CD8-positive, alpha-beta memory T cell (primary cell): ENCODE measurements at places on chromosomes 13 and 19. TPM values are rescaled to one million over a fixed set of nuclear protein-coding genes. Genes with fewer than 3 reads are reported as not detected.

DNA sequence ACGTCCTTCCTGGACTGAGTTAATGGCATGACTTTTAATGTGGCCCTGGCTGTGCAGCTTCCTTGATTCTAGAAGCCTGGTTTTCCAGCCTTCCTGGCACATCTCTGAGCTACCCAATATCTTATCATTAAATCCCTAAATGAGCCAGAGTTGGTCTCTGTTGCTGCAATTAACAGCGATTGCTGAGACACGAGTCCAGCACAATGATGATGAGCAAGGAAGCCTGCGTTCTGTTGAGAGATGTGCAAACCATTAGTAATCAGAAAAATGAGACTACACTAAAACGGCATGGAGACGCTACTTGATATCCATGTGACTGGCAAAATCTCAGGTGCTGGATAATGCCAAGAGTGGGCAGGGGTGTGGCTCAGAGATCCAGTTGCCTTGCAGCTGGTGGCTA, 26.2 kb downstream of the GPR42 start:
- DNase-seq, result no peak

DNA sequence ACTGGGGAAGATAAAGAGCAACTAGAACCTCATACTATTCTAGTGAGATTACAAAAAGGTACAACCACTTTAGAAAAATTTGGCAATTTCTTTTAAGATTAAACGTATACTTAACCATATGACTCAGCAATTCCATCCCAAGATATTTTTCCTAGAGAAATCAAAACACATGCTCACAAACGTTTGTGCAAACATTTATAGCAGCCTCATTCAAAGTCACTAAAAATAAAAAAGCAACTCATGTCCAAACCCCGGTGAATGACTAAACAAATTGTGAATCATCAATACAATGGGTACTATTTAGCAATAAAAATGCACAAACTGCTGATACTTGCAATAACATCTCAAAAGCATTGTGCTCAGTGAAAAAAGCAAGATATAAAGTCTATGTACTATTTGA, 121.5 kb downstream of the FRY start:
- DNase-seq, result no peak

DNA sequence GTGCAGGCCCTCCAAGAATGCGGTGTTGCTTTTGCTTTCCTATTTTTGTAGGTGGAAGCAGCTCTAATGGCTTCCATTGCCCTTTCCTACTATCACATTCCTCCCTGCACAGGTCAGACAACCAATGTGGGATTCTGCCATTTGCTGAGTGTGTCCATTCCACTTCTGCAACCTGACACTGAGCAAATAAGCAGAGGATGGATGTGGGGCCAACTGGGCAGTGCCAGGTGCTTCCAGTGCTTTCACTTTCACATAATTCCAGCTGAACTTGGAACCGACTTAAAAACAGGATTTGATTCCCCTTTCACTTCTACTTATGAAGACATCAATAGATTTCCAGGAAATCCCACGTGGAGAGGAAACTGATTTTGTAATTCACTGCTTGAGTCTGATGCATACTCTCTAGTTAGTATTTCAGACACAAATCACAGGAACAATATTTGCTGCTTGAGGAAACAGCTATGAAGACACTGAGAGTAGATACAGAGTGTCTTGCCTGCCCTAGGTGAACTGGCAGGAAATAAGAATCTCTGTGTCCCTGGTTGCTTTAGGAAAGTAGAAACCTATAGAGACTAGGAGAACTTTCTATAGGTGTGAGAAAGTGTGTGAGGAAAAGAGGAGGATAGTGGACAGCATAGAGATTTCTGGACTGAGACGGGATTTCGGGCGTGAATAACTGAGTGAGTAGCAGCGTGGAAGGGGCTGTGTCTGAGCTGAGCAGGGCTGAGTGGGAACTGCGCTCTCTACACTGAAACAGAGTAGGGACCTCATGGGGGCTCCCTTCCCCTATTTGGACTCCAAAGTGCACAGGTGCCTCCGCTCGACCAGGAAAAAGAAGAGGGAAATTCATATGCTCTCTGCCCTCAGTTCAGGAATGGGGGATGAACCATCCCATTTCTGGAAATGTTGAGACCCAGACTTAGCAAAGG, 22.5 kb downstream of the LGALS16 start:
- DNase-seq, result no peak

GRCh38 chr13:110592665-110593064, 22.7 kb upstream of the NAXD start:
- DNase-seq, result no peak

Gene ZNF441
- total RNA-seq, result 6.4 TPM

- no peak for DNase-seq
Measured at GRCh38 chr13:31625115-31625514, 114.2 kb upstream of the RXFP2 start.

DNA sequence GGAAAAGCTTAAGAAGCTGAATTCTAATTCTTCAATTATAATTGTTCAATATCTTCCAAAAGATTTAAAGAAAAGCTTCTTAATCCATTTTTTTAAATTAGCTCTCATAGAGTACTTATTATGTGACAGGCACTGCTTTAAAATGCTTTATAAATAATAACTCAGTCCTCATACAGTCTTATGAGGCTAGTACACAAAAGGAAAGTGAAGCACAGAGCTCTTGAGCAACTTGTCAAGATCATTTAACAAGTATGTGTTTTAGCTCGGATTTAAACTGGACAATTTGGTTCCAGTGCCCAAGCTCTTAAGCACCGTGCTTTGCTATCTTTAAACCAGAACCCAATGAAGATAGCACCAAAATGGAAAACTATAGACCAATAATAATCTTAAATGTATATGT, 106.1 kb downstream of the DHRS12 start:
- DNase-seq, result no peak

DNA sequence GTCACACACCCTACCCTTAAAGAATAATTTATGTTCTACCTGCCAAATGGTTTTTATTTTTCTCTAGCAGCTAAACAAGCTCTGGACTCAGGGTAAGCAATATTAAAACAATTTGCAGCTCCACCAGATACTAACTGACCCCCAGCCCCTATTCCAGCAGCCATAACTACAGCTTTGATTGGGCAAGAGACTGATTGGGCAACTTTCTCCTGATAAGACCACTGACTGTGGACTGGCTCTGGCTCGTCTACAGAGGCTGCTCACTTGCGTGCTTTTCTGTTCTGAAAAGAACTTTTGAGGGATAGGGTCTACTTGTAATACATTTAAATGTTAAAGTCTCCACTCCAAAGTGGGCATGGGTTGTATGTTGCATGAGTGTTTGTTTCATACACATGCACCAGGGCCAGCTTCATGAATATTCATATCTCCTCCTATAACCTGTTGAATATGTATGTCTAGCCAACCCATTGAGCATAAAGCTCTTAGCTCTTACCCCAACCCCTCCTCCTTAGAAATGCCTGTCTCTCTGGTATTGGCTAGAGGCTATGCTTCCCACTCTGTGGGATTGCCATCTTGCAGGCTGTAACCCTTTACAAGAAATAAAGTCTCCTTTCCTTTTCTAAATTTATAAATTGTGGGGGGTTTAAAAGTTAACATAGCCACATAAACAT, 19.9 kb downstream of the OR7A5 start:
- DNase-seq, result no peak

Gene FAM124A
- total RNA-seq, result 0.13 TPM

DNA sequence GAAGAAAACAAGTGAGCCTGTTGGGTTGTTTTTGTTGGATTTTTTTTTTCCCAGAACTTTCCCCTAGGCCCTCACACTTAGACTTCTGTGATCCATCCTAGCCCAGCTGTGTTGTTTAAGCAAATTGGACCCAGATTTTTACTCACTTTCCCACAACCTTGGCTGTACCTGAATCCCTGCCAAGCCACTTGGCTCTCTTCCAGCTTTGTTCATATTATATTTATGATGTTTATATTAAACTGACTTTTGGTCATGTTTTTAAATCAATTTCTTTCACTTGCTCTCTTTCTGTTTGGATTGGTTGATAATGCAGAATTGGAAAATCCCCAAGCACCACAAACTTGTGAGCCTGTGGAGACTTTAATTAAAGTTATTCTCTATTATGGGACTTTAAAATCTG, 16.6 kb downstream of the OLFM4 start:
- DNase-seq, result no peak

DNA sequence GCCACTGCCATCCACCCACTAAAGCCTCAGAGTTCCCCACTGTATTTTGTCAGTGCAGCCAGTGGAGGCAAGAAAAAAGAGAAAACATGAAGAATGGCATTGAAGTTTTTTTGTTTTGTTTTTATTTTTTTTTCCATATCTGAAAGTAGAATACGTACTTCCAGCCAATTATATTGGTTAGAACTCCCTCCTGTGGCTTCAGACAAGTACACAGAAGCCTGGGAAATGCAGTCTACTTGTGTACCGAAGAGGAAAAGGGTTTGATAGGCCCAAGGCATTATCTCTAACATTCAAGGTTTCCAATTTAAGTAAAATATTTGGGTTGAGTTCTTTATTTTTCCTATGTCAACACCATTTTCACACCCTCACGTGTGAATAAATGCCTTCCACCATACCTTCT, 696.2 kb upstream of the GPC6 start:
- DNase-seq, result no peak

GRCh38 chr13:66765559-66765958, 464.6 kb downstream of the PCDH9 start:
- DNase-seq, result no peak

DNA sequence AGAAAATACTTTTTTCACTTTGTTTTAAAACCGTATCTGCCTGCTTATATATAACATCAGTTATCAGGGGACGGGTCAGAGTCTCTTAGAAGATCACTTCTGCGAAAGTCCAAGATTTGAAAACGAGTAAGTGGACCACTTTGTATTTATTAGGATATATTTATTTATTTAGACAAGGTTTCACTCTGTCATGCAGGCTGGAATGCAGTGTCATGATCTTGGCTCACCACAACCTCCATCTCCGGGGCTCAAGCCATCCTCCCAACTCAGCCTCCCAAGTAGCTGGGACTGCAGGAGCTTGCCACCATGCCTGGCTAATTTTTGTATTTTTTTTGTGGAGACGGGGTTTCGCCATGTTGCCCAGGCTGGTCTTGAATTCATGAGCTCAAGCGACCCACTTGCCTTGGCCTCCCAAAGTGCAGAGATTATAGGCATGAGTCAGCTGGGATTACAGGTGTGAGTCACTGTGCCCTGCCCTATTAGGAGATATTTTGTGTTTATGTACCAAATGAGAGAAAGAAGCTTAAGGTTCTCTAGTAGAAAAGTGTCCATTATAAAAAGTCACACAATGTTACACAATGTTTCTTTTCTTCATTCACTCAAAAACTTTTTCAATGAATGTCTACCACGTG, 39.5 kb downstream of the RASL11A start:
- no peak for DNase-seq

GRCh38 chr13:33287142-33287882, 1.8 kb upstream of the STARD13 start:
- no peak for DNase-seq

Gene ZNF160
- total RNA-seq, result 22.3 TPM

Gene NANOS3
- total RNA-seq, result 1.5 TPM

- no peak for DNase-seq
Measured at GRCh38 chr19:36059180-36059910, 4.6 kb downstream of the WDR62 start.

Gene ZNF814
- 38.5 TPM for total RNA-seq

- no peak for DNase-seq
Measured at GRCh38 chr19:55600662-55601028, 557 bp downstream of the ZNF524 start.

Gene KATNAL1
- total RNA-seq, result 11.0 TPM
